ENCODE measurements at places on chromosomes 2 and 18.
A peak's percentile ranks its signal among the peaks of the same experiment; 100 is the strongest.

DNA sequence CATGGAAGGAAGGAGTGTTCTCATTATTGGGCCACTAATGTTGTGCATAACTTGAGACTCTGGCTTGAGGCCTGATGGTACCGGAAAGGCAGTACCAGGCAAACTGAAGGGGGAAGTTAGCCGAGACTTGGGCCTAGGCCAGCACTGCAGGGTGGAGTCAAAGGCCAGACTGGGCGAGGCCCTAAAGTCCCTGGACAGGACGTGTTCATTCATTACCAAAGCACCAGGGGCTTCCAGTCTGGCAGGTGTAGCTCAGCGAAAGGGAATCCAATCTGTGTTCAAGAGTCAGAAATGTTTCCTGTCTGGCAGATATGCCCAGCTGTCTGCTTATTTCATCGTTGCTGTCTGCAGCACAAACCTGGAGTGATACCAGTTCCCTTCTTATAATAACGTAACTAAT is 4.7 kb upstream of the ITSN2 start:
- no peak for DNase-seq

DNA sequence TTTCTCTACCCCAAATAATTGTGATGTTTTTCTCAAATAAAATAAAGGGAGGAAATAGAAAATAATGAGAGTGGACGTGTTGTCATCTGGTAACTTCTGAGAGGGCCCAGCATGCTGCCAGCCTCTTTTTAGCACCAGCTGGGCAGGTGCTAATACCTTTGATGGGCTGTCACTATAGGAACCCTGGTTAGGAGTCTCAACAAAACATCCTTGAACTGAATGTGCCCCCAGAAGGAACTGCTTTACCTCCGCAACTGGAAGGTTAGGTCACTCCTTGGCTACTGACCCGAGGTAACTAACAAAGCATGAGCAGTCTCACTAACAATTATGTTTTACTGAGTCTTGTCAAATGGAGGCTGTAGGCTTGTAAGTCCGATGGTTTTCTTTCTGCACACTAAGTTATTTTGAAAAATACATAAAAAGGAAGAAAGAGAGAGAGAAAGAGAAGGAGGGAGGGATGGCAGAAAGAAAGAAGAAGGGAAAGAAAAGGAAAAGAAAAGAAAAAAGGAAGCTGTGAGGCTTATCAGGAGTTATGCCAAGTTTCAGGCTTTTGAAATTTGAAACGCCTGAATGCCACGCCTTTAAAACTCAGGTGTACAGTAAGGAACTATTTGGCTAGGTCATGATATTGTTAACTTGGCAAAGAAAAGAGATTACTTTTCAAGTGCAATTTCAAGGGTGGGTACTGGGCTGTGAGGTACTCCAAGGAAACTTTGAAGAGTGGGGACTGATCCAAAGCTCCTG is 91.0 kb downstream of the TGIF1 start:
- DNase-seq: no peak

DNA sequence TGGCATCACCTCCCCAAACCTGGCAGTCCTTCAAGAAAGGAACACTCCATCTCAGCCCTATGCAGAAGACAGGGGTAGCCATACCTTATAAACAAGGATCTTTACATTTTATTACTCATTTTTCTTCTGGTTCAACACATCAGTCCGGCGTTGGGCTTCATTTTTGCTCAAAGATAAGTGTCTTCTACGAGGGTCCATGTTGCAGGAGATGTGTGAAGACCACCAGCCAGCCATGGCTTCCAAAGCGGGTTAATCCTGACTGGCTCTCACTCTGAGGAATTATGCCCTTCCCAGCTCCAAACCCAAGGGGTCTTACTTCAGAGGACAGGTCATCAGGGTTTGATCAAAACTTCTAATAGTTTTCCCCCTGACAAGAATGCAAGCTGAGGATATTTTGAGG is 23.9 kb upstream of the GNAL start:
- DNase-seq: no peak

GRCh38 chr2:233261819-233262555 is 10.5 kb downstream of the ATG16L1 start:
- no peak for DNase-seq

- DNase-seq: no peak
Observed at GRCh38 chr2:71907503-71907902, 240.2 kb downstream of the CYP26B1 start.

DNA sequence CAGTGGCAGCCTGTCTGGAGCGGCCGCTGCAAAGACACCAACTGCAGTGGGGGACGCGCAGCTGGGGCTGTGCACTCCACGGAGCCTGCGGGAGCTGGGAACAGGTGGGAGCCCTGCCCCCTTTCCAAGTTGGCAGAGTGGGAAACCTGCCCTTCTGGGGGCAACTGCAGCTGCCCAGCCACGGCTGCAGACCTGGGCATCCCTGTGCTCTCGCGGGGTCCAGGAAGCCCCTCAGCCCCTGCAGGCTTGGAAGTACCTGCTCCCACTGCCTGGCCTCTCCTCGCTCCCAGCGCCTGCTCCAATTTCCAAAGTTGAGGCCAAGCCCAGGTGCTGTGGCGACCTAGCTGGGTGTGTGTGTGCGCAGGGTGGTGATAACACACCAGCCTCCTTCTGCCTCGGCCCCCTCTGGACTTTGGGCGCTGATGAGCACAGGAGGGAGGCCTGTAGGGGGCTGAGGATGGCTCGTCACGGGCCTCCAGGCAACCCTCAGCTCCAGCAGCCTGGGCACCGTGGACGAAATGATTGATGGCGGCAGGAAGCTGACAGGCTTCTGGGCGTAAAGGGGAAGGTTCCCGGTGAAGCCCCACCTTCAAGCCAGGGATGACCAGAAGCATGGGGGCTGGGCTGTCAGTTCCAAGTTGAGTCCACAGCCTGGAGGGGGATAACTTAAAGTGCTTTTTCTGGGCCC is 76.9 kb downstream of the PTPN4 start:
- DNase-seq: no peak

GRCh38 chr2:158486970-158487325 is 30.2 kb downstream of the PKP4 start:
- DNase-seq: no peak

DNA sequence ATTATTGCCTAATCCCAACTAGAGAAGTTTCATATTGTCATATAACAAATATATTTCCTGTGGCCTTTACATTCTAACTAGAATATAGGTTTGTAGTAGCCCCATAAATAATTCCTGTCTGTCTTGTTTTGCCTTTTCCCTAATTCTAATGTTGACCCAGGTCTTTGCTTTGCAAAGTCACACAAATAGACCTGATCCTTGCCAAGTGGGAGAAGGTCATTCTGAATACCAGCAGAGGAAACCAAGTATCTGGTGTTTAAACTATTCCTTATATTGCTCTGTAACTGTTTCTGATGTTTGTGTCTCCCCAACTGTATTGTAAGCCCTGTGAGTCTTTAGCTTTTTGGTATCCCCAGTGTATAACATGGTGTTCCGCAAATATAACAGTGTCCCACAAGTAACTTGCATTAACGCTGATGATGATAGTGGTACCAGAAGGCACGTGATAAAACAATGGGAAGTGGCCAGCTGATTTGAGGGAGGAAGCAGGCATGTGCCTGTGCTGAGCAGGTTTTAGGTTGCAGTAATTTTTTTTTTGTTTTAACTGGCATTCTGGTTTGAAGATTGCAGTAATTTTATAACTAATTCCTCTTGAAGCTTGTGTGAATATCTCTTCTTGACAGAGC is 11.1 kb downstream of the HADHB start:
- DNase-seq: no peak

- no peak for DNase-seq
Observed at GRCh38 chr18:32371384-32371783, 99.3 kb downstream of the GAREM1 start.

DNA sequence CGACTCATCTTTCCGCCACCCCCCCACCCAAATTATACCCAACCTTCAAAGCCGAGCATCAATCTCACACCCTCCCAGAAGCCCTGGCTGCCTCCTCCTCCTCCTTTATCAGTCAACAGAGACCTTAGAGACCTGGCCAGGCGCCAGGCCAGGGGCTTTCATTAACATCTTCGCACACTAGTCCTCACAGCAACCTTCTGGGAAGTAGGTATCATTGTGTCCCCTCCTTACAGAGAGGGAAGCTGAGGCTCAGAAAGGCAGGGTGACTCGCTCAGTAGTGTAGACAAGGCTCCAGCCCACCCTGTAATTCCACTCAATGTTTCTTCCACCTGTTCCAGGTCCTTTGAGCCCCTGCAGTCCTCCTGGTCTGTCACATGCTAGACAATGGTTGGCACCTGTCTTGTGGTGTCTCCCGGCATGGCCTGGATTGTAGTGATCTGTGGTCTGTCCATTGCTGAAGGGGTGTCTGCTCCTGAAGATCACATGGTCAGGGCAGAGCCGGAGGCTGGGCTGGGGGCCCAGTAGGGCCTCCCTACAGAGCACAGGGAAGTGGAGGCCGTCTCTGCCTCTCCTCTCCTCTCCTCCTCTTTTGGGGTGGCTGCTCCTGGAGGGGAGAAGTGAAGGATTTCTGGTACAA is 36.0 kb downstream of the KLHL29 start:
- no peak for DNase-seq

DNA sequence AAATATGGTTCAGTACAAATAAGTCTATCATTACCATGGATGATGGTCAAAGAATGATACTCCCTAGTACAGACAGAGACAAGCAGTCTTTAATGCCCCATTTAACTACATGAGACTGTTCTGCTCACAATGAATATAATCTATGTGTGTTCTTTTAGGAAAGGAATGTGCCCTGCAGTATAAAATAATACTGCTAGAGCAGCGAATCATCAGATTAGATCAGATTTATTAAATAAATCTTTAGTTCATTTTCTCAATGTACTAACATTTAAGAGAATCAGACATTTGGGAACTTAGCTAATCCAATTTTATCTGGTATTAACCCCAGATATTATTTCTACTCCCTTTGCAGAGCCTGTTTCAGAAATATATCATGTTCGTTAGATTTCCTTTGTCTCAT is 272.0 kb upstream of the GCFC2 start:
- DNase-seq: no peak

DNA sequence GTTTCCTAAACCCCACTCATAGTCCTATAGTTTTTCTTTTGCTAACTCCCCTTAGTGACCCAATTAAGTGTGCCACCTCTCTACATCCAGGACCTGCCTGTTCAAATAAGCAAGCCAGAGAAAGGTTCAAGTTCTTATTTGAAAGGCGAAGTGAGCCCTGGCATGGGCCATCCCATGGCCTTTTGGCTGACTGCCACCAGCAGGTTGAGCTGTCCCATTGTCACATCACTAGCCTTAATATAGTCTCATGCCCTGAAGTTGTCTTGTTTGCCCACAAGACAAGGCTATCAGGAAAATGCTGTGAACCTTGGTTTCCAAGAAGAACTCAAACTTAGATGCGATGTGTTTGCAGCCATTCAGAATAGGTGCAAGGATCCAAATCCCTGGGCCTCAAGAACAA is 158.8 kb downstream of the SH3RF3 start:
- no peak for DNase-seq

GRCh38 chr18:27785815-27786471 is 391.0 kb downstream of the CDH2 start:
- no peak for DNase-seq

GRCh38 chr2:15636972-15637785 is 45.5 kb downstream of the DDX1 start:
- DNase-seq: peak; percentile 32

DNA sequence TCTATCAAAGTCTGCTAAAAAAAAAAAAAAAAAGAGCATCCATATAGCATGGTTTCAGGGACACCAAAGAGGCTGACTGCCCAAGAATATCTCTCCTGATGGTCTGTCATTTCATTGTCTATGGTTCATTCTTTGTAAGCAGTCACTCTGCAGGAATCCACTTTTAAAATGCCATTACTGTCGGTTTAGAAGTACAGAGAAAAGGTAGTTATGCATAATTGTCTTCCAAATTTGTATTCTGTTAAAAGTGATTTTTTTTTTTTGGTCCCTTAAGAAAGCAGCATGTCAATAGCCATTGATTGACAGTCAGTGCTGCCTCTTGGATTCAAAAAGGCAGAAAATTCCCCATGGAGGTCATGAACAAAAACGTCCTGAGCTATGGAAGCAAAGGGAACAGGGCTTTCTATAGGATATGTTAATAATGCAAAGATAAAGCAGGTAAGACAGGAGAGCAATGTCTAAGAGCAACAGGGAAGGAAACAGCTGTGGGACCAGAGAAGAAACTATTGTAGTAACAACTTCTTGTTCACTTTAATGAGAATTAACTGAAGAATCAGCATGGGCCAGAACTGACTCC is 245.8 kb downstream of the TMX3 start:
- DNase-seq: no peak

GRCh38 chr2:114010001-114010400 is 120.1 kb downstream of the ACTR3 start:
- no peak for DNase-seq

GRCh38 chr2:64133828-64134227 is 10.4 kb downstream of the PELI1 start:
- DNase-seq: no peak

DNA sequence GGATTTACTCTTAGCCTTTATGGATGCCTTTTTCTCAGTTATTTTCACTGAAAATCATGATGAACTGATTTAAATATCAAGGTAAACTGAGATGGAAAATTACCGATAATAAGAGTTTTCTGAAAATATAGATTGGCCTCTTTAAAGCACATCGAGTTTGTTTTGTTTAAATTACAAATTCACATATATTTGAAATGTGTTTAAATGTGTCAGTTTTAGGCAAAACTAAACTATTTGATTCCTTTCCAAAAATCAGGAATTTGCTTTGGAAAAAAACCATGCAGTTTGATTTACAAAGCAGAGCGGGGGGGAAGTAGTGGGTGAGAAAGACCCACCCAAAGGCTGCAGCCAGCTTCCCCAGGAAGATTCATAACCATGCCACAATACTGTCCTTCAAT is 52.0 kb upstream of the EML4 start:
- DNase-seq: no peak

DNA sequence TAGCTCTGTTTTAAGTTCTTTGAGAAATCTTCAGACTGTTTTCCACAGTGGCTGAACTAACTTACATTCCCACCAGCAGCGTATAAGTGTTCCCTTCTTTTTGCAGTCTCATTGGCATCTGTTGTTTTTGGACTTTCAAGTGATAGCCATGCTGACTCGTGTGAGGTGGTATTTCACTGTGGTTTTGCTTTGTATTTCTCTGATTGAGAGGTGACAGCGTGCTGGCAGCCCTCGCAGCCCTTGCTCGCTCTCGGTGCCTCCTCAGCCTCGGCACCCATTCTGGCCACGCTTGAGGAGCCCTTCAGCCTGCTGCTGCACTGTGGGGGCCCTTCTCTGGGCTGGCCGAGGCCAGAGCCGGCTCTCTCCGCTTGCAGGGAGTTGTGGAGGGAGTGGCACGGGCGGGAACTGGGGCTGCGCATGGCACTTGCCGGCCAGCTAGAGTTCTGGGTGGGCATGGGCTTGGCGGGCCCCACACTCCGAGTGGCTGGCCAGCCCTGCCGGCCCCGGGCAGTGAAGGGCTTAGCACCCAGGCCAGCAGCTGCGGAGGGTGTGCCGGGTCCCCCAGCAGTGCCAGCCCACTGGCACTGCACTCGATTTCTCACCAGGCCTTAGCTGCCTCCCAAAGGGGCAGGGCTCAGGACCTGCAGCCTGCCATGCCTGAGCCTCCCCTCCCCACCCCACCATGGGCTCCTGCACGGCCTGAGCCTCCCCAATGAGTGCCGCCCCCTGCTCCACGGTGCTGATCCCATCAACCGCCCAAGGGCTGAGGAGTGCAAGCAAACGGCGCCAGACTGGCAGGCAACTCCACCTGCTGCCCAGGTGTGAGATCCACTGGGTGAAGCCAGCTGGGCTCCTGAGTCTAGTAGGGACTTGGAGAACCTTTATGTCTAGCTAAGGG is 151.8 kb downstream of the IRS1 start:
- DNase-seq: no peak
